Stimulated activated CD8-positive, alpha-beta memory T cell treated with anti-CD3 and anti-CD28 coated beads, Interleukin-15, amount 100 ng/mL, for 1 hour (primary cell): ENCODE measurements at places on chromosomes 12 and 14.

GRCh38 chr14:102979406-102979805, 56.9 kb downstream of the AMN start:
- no peak for DNase-seq

- DNase-seq: no peak
These were observed 63.2 kb downstream of the NAV3 start for GRCh38 chr12:77893918-77894317.

DNA sequence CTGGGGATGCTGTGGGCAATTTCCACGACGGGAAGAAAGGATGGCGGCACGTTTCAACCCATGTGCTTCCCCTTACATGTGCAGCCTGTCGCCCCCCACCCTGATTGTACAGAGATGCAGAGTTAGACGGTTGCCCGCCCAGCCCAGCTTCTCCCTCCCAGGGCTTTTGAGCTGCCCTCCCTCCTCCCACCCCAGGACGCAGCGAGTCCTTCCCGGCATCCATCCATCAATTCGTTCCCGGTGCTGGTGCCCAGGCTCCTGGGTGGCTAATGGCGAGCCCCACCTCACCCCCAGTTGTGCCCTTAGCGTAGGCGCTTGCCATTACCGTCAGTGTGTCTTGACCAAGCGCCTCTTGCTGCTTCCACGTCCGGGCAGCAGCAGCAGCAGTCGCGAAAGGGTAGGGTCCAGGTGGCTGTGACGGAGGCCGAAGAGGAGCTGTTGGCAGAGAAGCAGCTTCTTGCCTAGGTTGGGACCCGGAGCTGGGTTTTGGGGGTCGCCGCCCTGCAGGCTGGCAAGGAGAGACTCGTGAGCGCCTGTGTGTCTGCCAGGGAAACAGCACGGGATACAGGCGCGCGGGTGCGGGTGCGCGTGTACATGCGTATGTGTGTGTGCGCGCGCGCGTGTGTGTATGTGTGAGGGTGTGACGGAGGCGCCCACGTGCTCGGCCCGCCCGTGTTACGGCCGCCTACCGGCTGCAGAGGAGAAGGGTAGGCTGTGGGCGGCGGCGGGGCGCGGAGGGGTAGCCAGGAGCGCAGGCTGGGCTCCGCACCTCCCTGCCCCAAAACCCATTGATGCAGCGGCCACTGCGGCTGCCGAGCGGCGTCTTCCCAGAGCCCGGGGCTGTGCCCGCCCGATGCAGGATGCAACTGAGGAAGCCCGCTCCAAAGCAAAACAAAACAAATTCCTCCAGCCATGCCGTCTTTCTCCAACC, at the start of gene SLC6A15:
Gene SLC6A15 (minus strand): TSS at position 602 of the 931 bp plus-strand sequence. CDS start 20,679 bp downstream, outside the sequence.
- DNase-seq: no peak

- no peak for DNase-seq
These were observed 20.9 kb downstream of the RASSF3 start for GRCh38 chr12:64631197-64631596.

- DNase-seq: no peak
These were observed 43.1 kb upstream of the DLK1 start for GRCh38 chr14:100683578-100683977.
